ENCODE measurements at places on chromosomes 12 and 14.

DNA sequence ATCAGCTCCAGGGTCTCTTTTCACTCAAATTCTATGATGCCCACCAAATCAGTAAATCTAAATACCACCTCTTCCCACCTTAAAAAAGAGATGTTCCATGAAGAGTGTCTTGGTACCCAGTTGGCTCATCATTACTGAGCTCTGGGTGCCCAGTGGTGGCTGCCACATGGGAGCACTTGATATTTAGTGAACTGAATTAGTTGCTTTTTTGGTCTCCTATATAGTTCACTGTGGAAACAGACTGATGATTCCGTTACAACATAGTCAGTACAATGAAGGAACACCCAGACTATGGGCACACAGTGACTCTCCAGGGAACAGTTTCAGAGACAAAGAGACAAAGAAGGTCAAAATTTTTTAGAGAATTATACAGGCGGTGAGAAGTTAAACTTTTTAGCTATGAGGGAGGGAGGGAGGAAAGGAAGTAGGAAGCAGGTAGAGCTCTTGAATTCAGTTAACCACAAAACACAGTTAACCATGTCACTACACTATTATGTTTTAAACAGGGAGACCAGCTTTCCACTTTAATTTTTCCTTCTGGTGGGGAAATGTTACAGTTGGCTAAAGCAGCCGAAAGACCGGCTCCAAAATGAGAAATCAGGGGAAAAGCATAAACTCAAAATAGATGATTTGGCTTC, 14.6 kb upstream of the YY1 start:
- DNase-seq = peak; percentile 69

- DNase-seq = no peak
Measured at GRCh38 chr12:123468786-123469185, 10.8 kb downstream of the SNRNP35 start.

DNA sequence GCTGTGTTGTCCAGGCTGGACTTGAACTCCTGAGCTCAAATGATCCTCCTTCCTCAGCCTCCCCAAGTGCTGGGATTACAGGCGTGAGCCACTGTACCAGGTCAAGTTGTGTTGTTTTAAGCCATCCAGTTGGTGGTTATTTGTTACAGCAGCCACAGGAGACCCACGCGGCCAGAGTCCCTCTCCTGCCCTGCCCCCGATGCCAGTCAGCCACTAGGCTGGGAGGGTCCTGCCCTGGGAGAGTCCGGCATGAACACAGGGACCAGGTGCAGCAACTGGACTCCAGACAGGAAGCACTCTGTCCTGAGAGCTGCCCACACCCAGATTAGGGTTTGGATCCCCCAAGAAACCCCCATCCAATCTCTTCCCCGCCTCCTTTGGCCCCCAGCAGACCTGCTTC, 44.1 kb upstream of the FZD10 start:
- DNase-seq = no peak

DNA sequence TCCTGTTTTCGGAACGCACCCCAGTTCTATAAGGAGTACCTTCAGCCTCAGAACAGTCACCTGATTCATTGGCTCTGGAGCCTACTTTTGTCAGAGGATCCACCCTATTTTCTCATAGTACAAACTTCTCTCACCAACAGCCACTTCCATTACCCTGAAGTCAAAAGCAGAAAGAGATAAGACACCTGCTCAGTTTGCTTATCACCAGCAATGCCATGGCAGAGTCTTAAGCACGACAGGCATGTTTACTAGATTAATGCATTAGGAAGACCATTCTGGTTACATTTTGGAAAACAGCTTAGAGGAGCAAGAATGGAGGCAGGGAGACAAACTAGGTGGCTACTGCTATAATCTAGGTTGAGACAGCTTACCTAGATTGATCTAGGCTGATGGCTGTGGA, 67.7 kb downstream of the GXYLT1 start:
- DNase-seq = no peak

DNA sequence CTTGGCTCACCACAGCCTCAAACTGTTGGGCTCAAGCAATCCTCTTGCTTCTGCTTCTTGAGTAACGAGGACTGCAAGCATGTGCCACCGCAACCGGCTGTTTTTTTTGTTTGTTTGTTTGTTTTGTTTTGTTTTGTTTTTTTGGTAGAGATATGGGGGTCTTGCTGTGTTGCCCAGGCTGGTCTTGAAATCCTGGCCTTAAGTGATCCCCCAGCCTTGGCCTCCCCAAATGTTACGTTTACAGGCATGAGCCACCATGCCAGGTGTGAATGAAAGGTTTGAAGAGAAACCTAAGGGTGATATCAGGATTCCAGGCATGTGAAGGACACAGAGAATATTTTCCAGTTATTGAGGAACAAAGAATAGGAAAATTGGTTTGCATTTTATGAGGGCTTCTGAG, 45.0 kb downstream of the ANO6 start:
- DNase-seq = no peak

DNA sequence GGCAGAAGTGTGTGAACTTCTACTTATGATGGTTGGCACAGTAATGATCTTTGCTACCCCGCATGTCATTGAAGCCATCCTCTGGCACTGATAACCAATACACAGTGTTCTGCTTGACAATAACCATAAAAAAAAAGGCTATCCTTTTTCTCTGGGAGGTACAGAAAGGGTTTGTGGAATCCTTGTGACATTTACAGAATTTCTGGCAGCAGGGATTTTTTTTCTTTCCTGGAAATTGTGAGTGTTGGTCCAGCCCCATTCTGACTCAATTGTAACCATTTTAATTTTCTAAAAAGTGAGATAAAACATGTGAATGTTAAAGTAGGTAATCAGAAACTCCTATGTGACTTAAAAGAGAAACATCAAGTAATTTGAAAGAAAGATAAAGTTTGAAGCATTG, 943.8 kb downstream of the TMTC2 start:
- no peak for DNase-seq

DNA sequence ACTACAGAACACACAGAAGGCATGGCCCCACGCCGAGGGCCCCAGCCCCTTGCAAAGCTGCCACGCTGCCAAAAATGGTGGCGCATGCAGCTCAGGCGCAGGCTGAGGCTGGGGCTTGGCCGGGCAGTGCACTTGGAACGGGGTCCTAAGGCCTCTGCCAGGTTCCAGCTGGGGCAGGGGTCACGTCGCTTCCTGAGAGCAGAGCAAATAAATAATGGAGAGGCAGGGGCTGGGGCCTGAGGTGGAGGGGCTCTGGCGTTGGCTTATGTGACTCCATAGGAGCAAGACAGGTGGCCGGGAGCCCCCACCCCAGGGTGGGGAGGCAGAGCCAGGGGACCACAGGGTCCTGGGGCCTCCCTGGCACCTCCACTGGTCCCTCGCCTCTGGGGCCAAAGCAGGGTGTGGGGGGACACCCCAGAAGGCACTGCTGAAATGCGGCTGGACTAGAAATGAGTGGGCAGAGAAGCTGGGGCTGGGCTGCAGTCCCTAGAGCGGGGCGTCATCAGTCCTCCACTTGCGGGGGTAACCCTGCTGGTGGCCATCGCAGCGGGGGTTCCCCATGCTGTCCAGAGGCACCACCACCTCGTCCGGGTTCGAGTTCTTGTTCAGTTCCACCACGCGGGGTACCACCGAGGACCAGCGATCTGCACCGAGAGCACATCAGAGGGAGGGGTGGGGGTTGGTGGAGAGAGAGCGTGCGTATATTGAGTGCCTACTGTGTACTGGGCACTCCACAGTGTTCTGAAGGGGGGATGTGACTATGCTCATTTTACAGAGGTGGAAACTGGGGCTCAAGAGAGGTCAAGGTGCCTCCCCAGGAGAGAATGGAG, 49.8 kb downstream of the TRPV4 start:
- DNase-seq = no peak
